ENCODE measurements at places on chromosomes 5 and 9.
A peak's percentile ranks its signal among the peaks of the same experiment; 100 is the strongest.

GRCh38 chr5:98416541-98416940 lies 356.9 kb upstream of the RGMB start:
- DNase-seq = no peak

DNA sequence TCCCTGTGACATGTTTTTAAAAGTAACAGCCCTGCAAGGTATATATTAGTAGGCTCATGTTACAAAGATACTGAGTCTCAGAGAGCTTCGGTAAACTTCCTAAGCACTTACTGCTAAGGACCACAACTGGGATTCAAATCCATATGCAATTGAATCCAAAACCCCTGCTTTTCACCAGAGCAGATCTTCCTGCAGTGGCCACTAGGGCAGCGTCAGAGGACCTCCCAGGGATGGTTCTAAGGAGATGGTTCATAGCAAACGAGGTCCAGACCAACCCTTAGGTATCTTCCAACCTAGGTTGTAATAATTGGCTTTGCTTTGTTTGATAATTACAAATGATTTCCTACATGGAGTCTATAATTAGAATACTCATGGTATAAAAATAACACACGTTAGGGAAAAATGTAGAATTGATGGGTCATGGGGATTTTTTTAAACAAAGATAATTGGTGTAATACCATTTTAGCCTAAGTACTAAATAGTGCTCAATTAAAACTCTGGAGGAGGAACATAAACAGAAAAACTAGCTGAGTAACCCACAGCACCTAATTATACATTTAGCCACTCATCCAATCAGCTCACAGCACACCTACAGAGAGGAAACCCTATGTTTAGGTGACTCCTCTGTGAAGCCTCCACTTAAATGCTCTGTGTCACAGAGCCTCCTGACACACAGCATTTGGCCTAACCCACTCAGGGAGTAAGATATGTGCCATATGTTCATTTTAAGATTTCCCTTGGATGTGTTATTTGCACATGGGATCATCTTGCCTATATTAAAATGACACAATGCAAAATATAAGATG lies 10.0 kb upstream of the CAST start:
- DNase-seq = no peak

- no peak for DNase-seq
Observed at GRCh38 chr5:127028822-127029457, 1.4 kb downstream of the MARCHF3 start.

DNA sequence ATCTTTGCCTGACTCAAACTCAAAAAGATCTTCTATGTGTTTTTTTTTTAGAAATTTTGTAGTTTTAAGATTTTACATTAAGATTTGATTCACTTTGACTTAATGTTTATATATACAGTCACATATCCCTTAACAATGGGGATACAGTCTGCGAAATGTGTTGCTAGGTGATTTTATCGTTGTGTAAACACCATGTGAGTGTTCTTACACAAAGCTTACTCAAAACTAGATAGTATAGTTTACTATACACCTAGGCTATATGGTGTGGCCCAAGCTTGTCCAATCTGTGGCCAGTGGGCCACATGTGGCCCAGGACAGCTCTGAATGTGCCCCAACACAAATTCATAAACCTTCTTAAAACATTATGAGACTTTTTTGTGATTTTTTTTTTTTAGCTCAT lies 131.9 kb downstream of the CWC27 start:
- DNase-seq = no peak

- no peak for DNase-seq
Observed at GRCh38 chr5:159780246-159780645, 136.0 kb upstream of the ADRA1B start.

DNA sequence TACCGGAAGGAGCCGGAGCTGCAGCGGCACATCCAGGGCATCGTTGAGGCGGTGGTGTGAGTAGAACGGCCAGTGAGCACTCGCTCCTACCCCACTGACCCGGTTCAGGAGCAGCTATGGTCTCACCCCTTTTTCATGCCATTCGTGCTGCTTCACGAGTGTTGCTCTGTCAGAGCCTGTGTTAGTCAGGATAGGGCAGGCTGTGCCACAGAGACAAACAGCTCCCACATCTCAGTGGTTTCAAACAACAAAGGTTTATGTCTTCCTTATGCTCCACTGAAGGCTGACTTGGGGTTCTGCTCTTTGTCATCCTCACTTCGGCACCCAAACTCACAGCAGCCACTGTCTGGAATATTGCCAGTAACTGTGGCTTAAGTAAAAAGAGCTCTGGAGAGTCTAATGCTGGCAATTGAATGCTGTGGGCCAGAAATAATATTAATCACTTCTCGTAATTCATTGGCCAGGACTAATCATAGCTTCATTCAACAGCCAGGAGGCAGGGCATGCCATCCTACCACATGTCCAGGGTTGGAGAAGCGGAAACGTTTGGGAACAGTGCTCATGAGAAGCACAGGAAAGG lies 28.4 kb downstream of the ARHGEF37 start:
- no peak for DNase-seq

DNA sequence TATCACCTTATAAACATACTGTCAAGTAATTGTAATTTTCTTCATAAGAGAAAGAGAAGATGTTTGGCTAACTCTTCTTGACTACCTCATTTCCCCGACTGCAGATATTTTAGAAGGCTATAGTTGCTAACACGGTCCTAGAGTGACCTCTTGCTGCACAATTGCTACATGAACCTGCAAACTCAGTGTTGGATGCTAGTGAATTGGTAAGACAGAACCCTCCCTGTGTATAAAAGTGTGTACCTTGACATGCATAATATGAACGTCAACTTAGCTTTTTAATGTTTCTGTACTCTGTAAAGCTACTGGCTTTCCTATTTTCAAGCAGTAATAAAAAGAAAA lies 46.7 kb upstream of the CER1 start:
- no peak for DNase-seq

DNA sequence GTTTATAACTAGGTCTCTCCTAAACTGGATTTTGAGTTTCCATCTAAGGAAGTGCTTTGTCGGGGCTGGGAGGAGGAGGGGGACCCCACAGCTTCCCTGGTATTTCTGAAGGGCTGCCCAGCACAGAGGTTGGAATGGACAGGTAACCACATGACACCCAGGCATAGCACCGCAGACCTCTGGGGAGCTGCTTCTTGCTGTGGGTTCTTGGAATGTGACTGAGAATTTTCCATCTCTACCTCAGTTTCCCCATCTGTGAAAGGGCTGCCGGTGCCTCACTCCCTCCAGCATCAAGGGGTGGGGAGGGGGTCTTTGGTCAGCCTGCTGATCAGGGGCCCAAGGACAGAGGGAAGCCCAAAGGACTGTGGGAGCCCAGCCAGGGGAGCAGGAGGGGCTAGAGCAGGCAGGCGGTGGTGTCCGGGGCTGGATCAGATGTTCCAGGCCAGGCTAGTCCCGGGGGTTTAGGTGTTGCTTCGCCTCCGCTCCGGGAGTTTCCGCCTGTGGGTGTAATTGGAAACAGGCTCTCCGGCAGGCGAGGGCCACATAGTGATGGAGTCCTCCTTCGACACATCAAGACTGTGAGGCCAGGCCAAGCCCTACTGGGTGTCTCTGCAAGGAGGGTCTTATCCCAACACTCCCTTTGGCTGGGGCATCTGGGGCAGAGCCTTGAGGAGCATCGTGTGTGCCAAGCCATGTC lies 3.3 kb downstream of the OLFML2A start:
- DNase-seq = no peak

- DNase-seq = no peak
Observed at GRCh38 chr5:91026466-91026865, 356.7 kb downstream of the ARRDC3 start.

- DNase-seq = no peak
Observed at GRCh38 chr9:134243778-134244467, 79.6 kb upstream of the RNU6ATAC start.

GRCh38 chr5:4740156-4740555 lies 400.0 kb upstream of the ADAMTS16 start:
- no peak for DNase-seq

GRCh38 chr5:117652036-117652957 lies 1077.7 kb upstream of the SEMA6A start:
- no peak for DNase-seq

- DNase-seq = no peak
Observed at GRCh38 chr5:124212934-124213333, 533.5 kb downstream of the ZNF608 start.

GRCh38 chr9:76181020-76181641 lies 213.1 kb downstream of the RFK start:
- no peak for DNase-seq

DNA sequence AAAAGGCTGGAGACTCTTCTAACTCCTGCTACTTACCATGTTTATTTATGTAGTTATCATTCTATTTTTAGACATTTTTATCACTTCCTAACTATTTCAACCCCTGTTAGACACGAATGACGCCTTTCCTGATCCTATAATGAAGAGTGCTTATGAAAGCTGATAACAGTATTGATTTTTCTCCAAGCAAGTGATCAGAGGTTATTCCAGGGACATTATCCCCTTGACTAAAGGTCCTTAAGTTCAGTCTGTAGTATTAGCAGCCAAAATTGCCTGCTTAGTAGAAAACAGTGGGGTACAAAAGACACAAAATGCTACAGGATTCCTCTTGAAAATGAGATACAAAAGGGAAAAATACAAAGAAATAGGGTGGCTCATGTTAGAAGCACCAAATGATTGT lies 235.6 kb downstream of the DNAH5 start:
- no peak for DNase-seq

GRCh38 chr9:101269591-101270283 lies 115.1 kb downstream of the BAAT start:
- DNase-seq = no peak

DNA sequence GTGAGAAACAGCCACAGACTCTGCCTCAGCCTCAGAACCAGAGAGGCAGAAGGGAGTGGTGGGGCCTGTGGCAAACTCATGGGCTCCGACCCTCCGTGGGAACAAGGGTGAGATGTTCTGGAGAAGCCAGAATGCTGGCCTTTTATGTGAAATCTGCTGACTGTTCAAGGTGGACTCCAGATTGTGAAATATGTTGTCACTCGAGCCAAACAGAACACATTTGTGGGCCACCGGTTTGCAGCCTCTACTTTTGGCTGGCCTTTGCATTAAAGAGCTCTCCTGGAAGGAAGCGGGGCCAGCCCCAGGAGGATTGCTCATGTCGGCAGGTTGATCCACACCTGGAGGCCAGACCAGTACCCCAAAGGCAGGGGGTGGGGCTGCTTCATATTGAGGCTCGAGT lies 62.4 kb downstream of the ERGIC1 start:
- DNase-seq = no peak

- no peak for DNase-seq
Observed at GRCh38 chr9:27385606-27386322, 88.8 kb upstream of the EQTN start.

DNA sequence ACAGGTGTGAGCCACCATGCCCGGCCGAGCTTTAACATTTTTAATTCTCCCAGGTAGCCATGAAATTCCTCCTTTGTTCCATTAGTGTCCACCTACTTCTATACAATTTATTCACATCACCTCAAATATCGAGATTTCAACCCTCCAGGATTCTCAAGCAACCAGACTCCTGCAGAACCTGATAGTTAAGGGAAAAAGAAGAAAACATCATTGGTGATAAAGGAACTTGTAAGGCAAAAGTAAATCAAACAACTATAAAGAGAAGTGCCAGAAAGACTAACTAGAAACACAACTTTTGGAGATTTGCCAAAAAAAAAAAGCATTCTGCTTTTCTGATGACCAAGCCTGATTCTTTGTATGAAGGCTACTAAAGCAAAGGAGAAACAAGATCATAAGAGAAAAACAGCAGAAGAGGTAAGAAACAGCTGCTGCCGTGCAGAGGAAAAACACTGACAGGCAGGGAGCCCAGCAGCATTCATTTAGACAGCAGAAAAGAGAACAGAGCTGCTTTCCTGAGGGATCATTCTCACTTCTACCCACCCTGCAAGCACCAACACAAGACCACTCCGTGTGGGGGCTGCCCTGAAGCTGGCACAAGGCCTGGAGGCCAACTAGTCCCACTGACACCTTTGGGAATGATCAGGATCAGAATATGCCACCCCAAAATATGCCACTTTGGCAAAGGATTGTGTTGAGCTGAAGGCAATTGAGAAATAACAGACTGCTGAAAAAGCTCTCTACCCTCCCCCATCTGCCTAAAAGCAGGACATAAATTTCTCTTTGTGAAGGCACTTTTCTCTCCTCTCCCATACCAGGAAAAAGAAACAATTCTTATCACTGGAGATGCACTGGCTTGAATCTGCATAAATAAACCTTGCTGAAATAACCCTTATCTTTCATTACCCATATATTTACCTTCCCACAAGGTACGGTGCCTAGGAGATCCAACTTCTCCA lies 75.1 kb downstream of the ALDH7A1 start:
- no peak for DNase-seq

DNA sequence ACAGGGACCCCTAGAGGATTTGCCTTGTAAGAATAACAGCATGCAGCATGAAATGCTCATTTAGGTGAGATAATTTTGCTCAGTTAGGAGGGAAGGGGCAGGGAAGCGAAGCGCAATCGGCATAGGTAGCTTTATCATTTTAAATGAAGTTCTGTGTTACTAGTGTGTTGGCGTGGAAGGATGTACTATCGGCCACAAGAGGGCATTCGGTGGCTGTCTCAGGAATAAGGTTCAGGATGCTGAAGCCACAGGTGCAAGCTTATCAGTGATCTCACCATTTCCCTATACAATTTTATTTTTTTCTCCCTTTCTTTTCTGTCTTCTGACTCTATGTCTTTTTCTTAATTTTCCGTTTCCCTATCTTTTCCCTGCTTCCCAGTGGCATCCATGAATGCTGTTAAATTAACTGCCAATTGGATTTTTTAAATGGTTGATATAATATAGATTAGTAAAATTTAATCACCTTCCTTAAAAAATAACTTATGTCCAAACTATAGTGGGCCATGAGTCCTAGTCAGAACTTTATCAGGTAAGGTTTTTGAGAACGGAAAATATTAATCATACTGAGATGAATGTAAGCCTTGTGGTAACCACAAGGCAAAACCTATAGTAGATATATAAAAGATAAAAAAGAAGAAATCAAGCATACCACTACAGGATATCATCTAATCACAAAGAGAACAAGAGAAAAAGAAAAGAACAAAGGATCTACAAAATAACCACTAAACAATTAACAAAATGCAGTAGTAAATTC lies 1.2 kb upstream of the INSL6 start:
- peak; percentile 70 for DNase-seq

GRCh38 chr9:92668746-92669526 lies 995 bp downstream of the IPPK start:
- DNase-seq = peak; percentile 30

DNA sequence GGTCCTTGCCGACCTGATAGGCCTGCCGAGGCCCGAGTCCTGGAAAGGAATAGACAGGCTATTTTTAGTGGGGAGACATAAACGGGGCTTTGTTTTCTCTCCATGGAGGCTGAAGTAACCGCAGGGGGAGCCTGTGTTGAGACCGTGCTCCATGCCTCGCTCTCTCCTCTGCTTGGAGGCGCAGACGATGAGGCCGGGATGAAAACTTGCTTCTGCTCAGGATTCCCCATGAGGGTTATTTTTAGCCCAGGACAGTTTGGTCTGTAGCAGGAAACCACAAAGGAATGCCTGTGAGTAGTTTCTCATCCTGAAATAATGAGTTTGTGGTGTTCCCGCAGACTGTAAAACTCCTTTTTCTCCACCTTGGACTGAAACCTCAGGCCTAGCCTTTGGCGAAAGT lies 81.9 kb upstream of the RARS1 start:
- no peak for DNase-seq

GRCh38 chr5:176413255-176413565 lies 3.1 kb downstream of the CLTB start:
- DNase-seq = no peak

- no peak for DNase-seq
Observed at GRCh38 chr9:8701904-8702303, 902.3 kb upstream of the DMAC1 start.

Measured in DND-41 (cell line).